CD4-positive, alpha-beta T cell treated with Interleukin-4 for 1 hour (primary cell): ENCODE measurements at places on chromosomes 5 and 9.

- DNase-seq, result no peak
Observed at GRCh38 chr9:22041775-22042174, 32.7 kb upstream of the CDKN2B start.

DNA sequence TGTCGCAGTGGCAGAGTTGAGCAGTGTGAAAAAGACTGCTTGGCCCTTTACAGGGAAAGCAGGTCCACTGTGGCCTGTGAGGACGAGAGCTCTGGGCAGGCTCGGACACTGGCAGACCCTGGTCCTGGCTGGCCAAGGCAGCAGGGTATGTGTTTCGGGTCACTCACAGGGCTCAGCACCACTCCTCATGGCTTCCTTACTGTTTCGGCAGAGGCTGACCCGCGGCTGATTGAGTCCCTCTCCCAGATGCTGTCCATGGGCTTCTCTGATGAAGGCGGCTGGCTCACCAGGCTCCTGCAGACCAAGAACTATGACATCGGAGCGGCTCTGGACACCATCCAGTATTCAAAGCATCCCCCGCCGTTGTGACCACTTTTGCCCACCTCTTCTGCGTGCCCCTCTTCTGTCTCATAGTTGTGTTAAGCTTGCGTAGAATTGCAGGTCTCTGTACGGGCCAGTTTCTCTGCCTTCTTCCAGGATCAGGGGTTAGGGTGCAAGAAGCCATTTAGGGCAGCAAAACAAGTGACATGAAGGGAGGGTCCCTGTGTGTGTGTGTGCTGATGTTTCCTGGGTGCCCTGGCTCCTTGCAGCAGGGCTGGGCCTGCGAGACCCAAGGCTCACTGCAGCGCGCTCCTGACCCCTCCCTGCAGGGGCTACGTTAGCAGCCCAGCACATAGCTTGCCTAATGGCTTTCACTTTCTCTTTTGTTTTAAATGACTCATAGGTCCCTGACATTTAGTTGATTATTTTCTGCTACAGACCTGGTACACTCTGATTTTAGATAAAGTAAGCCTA is 15.7 kb downstream of the SQSTM1 start:
- peak; percentile 77 for DNase-seq

- no peak for DNase-seq
Observed at GRCh38 chr9:90325913-90326653, 316.5 kb downstream of the DIRAS2 start.

DNA sequence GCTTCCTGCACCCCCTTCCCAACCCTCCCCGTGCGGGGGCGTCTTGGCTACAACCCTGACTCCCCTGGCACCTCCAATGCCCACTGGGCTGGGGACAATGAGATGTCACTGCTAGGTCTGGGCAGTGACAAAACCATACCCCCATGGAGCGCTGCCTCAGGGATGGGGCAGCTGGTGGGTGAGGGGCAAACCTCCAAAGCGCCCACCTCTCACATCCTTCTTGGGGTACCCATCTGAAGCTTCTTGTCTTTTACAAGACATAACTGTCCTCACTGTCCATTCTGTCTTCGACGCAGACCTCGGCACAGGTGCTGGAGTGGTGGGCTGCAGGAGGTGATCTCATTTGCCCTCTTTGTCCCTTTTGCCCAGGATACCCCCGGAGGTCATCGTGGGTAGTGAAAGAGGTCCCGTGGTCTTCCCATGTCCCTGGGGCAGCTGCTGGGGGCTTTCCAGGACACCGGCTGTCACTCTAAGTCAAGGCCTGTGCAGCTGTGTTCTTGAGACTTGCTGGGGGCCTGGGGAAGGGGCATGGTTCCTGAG is 27.8 kb upstream of the CSF1R start:
- no peak for DNase-seq

- DNase-seq, result no peak
Observed at GRCh38 chr5:55393501-55394175, 85.8 kb downstream of the MTREX start.

DNA sequence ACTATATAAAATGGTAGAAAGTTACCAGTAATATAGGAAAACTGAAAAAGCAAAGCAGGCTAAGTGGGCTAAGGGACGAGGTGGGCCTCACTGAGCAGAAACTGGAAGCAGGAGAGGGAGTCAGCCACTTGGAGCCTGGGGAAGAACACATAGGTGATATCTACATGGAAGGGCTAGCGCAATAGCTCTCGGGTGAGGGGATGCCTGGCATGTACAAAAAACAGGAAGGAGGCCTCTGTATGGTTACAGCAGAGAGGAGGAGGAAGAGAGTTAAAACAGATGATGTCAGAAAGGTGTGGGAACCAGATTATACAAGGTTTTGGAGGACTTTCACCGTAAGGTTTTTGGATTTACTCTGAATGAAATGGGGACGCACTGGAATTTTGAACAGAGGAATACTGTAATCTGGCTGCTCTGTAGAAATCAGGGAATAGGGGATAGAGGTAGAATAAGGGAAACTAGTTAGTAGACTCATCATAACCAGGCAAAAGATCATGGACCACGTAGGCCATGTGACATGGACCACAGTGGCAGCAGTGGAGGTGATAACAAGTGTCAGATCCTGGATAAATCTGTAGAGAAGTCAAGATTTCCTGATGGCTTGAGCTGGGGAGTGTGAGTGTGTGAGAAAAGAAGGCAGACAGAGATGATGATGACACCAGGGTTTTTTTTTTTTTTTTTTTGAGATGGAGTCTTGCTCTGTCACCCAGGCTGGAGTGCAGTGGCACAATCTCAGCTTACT is 52.5 kb downstream of the FNBP1 start:
- peak; percentile 66 for DNase-seq

DNA sequence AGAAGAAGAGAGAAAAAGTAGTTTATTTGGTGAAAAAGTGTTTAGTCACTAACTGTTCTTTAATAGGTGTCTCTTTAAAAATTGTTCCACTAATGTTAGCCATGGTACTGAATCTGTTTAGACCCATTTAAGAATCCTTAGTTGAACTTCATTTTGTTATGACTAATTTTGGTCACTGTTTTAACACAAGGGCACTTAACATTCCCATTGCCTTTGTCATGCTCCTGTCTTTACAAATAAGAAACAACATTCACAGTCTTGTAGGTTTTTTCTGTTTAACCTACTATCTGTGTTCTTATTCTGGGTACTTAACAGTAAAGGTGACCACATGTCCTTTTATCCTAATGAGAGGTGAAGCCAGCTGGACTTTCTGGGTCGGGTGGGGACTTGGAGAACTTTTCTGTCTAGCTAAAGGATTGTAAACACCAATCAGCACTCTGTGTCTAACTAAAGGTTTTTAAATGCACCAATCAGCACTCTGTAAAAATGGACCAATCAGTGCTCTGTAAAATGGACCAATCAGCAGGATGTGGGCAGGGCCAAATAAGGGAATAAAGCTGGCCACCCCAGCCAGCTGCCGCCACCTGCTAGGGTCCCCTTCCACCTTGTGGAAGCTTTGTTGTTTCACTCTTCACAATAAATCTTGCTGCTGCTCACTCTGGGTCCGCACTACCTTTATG is 116.7 kb downstream of the WDR70 start:
- no peak for DNase-seq

DNA sequence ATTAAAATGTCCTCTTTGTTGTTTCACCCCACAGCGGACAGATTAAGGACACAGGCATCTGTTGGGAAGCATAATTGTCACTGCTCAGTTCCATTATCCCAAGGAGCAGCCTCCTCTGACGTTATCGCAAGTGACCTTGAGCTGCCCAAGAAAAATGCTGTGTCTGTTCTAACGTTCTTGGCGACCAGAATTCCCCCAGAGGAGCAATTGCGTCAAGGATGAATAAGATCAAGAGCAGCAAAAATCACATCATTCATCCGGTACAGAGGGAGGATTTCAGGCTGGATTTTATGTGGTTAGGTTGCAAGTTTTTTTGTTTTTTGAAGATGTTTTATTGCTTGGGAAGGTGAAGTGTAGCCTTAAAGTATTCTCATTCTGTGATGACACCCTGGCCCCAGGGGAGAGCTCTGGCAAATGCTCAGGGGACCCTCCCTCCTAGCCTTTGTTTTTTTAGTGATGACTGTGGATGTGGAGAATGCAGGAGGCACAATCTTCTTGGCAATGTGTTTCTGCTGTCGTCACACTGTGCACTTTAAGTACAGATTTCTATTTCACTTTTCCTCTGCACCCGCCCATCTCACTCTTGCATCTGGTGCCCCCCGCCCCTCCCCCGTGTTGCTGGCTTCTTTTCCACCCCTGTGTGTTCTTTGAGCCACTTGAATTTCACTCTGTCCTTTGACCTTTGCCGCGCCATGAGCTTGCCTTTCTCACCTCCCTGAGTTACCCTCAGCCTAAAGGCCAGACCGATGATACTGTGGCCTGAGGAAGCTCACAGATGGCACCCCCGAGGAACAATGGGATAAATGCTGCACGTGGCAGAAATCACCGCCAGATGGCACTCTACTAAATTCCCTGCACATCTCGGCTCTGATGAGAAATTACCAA is 308.5 kb downstream of the RAB3C start:
- DNase-seq, result peak; percentile 57

GRCh38 chr9:6640268-6641051 is 5.1 kb downstream of the GLDC start:
- DNase-seq, result no peak

DNA sequence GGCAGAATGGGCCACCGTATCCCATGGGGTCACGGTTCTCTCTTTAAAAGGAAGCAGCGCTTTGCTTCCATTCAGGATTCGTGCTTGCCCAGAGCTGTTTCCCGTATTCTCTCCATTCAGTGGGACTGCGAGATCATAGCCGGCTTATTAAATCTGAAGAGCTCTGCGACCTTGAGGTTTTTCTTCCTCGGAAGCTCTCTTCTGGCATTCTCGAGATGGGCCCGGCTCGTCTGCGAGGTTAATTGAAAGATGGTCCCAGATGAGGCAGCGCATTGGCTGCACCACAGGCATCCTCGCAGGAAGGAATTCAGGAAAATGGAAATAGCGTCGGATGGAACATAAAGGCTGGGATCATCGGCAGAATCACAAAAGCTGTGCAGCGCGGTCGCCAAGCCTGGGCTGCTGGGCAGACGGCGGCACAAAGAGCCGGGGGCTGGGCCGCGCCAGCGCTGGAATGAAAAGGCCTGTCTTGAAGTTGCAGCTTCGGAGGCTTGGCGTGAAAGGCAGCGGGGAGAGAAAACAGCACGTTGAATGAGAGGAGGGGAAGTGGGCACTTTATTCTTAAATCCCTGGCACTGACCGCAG is 236.2 kb downstream of the IRX2 start:
- DNase-seq, result no peak

DNA sequence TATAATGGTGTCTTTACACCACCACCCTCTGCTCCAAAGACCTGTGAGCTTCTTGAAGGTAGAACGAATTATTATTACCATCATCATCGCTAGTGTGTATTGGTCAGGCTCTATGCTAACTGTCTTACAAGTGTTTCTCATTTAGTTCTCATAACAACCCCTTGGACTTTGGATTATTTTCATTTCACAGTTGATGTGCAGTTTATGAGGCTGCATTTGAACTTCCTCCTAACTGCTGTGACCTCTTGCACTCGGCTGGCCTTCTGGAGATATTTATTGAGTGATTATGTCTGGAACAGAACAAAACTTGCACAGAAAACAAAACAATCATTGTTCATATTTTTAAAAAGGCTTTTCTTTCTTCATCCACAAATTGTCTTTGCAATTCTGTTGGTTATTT is 306.3 kb upstream of the SGCD start:
- DNase-seq, result no peak

GRCh38 chr9:123383512-123384170 is 27.6 kb downstream of the CRB2 start:
- DNase-seq, result no peak

DNA sequence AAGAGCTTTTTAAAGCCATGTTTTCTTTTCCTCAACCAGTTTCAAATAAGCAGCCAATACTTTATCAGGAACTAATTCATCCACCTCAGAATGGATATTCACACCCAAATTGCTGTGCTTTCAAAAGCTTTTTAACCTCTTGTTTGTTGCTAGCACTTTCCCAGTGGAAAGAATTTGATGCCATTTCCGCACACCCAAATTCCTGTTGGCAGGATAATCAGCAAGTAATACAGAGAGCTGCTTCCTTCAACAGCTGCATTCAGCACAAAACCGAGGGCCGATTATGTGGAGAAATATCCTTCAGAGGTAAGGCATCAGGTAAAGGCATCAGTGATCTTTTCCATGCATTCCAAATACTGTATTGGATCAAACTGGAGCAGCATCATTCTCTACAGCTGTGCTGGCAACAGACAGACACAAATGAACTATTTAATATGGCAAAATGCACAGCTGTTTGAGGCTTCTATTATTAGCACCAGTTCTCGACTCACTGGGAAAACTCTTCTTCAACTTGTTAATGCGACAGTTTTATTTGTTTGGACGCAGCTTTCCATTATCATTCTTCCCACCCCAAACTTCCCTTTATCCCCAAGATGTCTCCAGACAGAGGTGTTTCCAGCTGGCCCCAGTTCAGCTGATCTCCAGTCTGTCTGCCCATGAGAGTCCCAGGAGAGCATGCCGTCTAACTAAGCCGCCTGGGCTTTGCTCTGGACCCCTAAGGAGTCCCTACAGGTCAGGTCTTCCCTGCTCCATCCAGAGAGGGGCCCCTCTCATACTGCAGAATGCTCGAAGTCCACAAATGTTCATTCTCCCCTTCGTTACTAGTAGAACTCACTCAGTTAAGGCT is 22.2 kb upstream of the MGAT1 start:
- DNase-seq, result no peak

GRCh38 chr5:40428815-40429214 is 250.9 kb upstream of the PTGER4 start:
- DNase-seq, result no peak

GRCh38 chr5:163498886-163499285 is 6.5 kb upstream of the MAT2B start:
- no peak for DNase-seq

GRCh38 chr5:34827588-34828506 is 11.1 kb upstream of the TTC23L start:
- no peak for DNase-seq

DNA sequence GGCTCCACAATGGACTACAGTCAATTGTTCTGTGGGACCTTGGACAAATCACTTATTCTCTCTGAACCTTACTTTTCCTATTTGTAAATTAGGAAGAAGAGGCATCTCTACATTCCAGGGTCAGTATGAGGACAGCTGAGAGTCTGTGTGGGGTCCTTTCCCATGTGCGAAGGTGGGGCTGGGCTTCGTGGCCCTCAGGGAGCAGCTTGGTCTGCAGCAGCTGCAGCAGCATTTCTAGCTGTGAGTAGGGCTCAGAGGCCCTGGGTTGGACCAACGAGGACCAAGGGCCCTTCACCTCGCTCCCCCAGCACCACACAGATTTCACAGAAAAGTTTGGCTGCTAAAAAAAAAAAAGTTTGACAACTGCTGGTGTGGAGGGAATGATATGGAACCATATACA is 9.4 kb upstream of the DDX41 start:
- no peak for DNase-seq

DNA sequence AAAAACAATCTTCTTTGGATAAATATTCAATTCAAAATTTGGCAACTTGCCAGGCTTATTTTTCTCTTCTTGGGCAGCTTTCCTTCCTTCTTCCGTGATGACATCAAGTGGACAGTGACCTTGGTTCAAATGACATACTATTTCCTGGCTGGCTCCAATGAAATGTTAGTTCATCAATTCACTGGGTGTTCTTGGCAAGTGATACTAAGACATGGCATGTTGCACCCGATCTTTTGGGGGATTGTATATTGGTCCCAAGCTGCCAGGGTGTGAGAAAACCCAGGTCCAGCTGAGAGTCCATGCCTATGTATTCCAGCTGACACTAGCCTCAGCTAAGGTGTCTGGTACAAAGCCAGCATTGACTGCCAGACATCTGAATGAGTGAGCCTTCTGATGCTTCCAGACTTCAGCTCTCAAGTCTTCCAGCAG is 252.9 kb downstream of the MAT2B start:
- no peak for DNase-seq
